ENCODE measurements at places on chromosomes 3 and 15. TPM values are rescaled to one million over a fixed set of nuclear protein-coding genes. Genes with fewer than 3 reads are reported as not detected.

Gene GPR160
- total RNA-seq = 1.8 TPM

Gene SLC28A1
- total RNA-seq = 0.05 TPM

Gene ATP13A4
- not detected for total RNA-seq

Gene TP53BP1
- 22.3 TPM for total RNA-seq

Gene SLC6A20
- not detected for total RNA-seq

Gene A4GNT
- not detected for total RNA-seq

Gene TAGLN3
- total RNA-seq = not detected

Gene ZSCAN2
- 15.5 TPM for total RNA-seq

Gene MESP2
- 0.51 TPM for total RNA-seq
